Activated naive CD8-positive, alpha-beta T cell treated with anti-CD3 and anti-CD28 coated beads, Interleukin-2, amount 10 ng/mL, durations not matched to agents 7 days and 5 days (primary cell): ENCODE measurements at places on chromosomes 12 and 14.

DNA sequence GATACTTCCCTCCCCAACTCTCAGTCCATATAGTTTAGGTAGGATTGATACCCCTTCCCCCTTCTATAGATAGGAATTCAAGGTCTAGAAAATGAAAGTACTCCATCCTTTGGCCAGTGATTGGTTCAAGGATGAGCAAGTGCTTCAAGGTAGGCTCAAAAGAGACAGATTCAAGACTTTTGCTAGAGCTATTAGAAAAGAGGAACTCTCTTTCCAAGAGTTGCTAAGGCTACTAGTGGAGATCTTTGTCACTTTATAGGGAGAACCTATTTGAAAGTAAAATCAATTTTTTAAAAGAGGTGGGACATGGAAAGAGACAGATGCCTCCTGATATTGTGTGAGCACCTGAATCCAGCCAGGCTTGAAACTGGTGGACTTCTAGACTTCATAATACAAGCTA is 17.5 kb downstream of the POLE2 start:
- DNase-seq = no peak
- H3K27me3 ChIP-seq = no peaks in the 10 kb centered on the region
- peaks cover 6% of the 10 kb centered on the region for H3K4me1 ChIP-seq
- H3K36me3 ChIP-seq = peaks cover 44% of the 10 kb centered on the region
- H3K4me3 ChIP-seq = no peak overlapping the region

DNA sequence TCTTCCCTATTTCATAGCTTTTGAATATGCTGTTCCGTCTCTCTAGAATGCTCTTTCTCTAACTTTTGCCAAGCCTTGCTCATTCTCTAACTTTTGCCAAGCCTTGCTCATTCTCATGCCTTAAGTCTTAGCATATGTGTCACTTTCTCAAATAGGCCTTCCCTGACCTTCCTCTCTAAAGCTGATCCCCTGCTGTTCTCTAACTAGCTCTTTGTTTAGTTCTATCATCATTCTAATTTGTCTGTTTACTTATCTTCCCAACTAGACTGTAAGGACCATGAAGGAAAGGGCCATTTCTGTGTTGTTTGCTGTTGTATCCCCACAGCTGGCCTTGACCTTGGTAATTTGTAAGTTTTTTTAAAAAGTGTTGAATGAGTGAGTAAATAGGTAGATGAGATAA is 71.1 kb downstream of the ZNF641 start:
- H3K4me1 ChIP-seq = peaks cover 2% of the 10 kb centered on the region
- no peak overlapping the region for H3K27ac ChIP-seq
- H3K27me3 ChIP-seq = peaks cover 6% of the 10 kb centered on the region
- no peak for DNase-seq
- H3K4me3 ChIP-seq = no peak overlapping the region

GRCh38 chr14:88612981-88613380 is 50.1 kb downstream of the ZC3H14 start:
- H3K27ac ChIP-seq = no peak overlapping the region
- peaks cover 8% of the 10 kb centered on the region for H3K4me1 ChIP-seq
- no peak for DNase-seq
- peaks cover 39% of the 10 kb centered on the region for H3K36me3 ChIP-seq

GRCh38 chr12:92259291-92259690 is 113.6 kb upstream of the BTG1 start:
- no peaks in the 10 kb centered on the region for H3K27me3 ChIP-seq
- H3K4me1 ChIP-seq = peaks cover 8% of the 10 kb centered on the region
- no peak overlapping the region for H3K4me3 ChIP-seq
- DNase-seq = no peak
- H3K36me3 ChIP-seq = peaks cover 13% of the 10 kb centered on the region

DNA sequence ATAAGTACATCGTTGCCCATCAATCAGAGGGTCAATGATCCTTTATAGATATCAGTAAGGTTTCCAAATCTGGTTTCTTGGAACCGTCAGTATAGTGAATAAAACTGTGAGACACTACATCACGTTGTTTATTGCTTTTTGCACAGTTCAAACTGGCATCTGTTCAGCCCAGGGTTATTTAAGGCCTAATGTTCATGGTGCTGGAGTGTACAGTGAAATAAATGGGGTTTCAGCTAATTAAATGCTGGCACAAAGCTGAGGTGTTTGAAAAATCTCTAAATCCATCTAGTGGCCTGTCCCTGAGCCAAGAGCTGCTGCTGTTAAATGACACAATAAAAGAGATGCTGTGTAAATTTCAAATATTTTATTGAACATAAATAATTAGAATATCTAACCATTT is 69.9 kb downstream of the RPS29 start:
- no peaks in the 10 kb centered on the region for H3K36me3 ChIP-seq
- no peaks in the 10 kb centered on the region for H3K4me1 ChIP-seq
- no peak overlapping the region for H3K27ac ChIP-seq
- no peak overlapping the region for H3K4me3 ChIP-seq
